ENCODE measurements at places on chromosomes 12 and 14.

- no peak for DNase-seq
These were observed 256.5 kb upstream of the USP15 start for GRCh38 chr12:62003701-62004100.

DNA sequence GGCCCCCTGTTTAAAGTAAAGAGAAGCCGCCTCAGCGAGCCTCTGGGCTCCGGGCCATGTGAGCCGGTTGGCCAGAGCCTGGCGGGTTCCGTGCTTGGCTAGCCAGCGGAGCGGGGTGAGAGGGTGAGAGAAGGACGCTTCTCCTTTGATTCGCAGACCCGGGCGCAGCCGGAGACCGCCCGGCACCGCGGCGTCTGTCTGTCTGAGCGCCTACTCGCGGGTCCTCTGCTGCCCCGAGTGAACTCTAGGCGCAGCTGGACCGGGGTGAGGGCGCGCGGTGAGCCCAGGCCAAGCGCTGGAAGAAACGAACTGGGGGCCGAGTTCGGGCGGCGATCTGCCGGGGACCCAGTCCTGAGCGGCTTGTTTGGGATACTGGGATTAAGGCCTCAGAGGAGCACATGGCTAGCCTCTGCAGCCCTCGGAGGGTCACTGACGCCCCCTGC, 41.4 kb upstream of the TBX5 start:
- DNase-seq: peak; percentile 78

- no peak for DNase-seq
These were observed 138.0 kb downstream of the ANO2 start for GRCh38 chr12:5807090-5807414.

DNA sequence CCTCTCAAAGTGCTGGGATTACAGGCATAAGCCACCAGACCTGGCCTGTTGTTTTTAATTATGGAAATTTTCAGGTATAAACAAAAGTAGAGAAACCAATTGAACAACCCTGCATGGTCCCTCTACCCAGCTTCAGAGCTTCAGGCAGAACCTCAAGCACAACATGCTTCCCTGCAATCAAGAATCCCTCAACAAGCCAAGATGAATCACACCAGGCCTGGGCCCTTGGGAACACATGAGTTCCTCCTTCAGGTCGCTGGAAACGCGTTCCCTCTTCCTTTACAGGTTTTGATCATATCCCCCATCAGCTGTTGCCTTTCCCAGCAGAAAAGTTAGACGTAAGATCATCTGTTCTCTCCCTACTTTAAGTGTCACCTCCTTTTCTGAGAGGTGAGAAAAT, 20.5 kb upstream of the CORO1C start:
- DNase-seq: peak; percentile 34

GRCh38 chr14:37434867-37435266, 160.2 kb downstream of the FOXA1 start:
- DNase-seq: no peak

DNA sequence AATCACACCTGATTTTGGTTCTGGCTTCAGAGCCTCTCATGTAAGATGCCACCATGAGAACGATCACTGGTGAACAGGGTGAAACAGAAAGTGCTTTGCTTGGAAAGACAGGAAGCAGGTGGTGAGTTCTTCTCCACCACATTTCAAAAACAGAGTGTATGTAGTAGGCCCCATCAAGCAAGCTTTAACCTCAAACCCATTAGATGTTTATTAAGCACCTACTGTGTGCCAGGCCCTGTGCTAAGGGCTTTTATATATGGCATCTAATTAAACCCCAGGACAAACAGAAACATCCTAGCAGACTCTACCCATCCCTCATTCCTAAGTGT, 47.8 kb upstream of the MED13L start:
- no peak for DNase-seq

GRCh38 chr14:95533822-95534221, 1.0 kb upstream of the GLRX5 start:
- DNase-seq: peak; percentile 44

DNA sequence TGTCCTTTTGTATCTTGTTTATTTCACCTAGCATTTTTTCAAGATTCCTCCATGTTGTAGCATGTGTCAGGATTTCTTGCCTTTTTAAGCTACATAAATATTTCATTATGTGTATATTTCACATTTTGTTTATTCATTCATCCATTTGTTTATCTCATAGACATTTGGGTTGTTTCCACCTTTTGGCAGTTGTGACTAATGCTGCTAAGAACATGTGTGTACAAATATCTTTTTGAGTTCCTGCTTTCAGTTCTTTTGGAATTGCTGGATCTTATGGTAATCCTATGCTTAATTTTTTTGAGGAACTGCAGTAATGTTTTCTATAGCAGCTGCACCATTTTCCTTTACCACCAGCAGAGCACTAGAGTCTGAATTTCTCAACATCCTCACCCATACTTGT, 62.4 kb downstream of the SCN8A start:
- DNase-seq: no peak

DNA sequence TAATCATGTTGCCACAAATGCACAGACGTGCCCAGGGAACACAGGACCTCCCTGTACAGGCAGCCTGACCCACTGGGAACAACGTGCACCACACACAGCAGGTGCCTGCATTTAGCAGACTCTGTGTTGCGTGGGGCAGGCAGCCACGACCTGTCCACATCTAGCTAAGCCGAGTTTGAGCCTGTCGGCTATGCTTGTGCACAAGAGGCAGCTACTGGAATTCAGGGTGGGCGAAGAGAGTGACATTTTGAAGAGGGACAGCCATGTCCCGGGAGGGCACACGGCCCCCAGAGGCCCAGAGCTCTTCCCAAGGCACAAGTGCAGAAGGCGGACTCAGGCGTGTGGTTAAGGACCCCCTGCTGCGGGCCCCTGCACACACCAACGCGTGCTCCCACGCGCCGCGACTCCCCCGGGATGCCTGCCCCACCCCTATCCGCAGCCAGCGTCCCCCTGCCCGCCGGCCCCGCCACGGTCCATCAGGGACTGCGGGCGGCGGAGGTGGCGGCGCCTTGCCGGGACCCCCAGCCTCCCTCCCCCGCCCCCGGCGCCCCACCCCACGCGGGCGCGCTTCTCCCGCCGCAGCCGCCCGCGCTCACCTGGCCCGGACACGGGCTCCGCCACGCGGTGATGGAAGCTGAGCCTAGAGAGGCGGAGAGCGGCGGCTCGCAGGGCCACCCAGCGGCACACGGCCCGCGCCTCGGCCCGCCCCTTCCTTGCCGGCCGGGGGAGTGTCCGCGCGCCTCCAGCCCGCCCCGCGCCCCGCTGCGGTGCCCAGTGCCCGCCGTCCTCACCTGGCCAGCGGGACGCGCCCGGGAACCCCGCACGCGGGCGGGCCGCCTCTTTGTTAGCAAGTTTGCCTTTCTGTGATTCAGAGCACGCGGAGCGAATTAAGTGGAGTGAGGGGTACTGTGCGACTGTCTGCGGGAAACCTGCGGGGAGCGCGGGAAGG, 125.3 kb upstream of the PRMT8 start:
- peak; percentile 88 for DNase-seq

DNA sequence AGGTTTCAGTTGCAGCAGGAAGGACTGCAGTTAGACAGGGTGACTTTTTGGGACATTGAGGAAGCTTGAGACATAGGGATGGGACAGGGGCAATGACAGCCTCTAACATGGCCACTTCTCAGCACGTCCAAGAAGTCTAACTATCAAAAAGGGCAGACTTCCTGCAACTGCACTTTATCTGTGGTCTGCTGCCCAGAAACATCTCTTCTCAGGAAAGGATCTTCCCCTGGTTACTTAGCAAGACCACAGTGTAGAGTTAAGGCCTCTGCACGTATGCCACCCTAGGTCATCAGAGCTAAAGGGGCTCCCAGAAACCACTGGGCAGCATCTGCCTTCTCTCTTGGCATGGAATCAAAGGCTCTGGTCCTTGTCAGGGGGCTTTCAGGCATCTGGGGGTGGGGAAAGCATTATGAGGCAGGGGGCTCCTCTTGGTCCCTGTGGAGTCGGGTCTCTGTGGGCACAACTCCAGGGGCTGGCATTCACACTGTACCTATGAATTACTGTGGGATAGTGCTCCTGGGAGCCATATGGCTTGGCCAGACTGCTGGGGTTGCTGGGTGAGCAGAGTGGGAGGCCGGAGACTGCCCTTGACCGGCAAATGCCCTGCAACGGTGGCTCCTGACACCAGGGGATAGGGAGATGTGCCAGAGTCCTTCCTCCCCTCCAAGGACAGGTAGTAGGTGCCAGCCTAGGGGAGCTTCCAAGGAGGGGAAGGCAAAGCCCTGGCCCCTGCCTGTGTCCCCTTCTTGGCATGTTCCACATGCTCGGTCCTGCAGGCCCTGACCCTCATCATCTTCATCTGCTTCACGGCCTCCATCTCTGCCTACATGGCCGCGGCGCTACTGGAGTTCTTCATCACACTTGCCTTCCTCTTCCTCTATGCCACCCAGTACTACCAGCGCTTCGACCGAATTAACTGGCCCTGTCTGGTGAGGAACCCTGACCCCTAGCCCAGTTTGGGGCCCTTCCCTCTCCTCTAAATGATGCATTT, 1.0 kb downstream of the CMTM5 start:
- no peak for DNase-seq

DNA sequence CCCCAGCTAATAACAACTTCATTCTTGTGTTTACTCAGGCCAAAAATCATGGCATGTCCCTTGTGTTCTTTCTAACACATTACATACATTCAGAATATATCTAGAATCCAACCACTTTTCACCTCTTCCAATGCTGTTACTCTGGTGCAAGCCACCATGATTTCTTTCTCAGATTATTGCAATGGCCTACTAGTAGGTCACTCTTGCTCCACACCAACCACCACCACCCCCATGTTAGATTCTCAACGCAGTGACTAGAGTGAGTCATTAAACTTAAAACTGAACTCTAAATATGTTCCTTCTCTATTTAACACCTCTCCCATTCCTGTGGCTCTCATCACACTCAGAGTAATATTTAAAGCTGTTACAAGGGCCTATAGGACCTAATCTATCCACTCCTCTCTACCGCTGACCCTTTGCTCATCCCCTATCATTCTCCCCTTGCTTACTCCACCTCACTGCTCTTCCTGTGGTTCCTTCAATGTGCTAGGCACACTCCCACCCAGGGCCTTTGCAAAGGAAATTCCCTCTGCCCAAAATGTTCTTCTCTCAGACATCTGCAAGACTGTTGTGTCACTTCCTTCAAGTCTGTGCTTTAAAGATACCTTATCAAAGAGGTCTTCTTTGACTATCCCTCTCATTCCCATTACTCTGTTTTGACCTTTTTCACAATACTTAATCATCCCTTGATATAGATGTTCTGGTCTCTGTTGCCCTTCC, 6.6 kb downstream of the RTN1 start:
- no peak for DNase-seq

- DNase-seq: peak; percentile 0
These were observed 5.4 kb downstream of the CDKN1B start for GRCh38 chr12:12722435-12723148.

- DNase-seq: no peak
These were observed 39.4 kb upstream of the HOXC13 start for GRCh38 chr12:53899230-53899629.

DNA sequence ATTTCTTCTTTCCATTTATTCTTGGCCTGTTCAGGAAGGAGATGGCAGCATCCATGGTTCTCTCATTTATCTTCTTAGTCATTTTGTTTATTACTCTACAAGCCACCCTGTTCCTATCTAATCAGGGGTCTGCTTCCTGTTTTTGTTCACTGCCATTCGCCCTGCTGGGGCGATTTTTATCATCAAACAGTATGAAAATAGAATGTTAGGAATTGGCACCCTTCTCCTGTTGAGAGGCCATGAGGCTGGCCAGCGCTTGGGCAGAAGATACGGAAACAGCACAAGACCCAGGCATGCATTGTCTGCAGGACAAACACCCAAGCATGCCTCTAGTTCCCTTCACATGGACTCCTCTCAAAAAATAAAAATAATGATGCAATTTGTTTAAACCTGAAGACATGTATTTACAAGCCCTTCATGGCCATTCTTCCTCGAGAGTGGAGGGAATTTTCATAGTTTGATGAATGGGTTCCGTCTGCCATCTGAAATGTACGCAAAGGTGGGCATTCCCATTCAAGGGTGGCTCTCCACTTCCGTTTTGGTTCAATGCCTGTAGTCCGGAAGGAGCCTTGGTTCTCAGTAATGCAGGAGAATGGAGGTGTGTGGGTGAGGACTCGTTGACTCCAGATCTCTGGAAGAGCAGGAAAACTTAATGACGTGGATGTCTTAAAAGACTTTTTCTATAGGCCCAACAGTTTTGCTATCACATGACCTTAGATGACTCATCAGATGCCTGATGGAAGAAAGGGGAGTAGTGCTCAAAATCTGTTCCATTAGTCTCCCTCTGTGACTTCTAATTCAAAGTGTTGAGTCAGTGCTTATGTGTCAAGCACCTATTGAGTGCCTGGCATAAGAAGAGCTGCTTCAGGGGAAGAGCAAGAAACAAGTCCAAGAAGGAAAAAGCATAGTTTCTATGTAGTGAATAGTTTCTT, 252.4 kb upstream of the TBX3 start:
- DNase-seq: peak; percentile 34

DNA sequence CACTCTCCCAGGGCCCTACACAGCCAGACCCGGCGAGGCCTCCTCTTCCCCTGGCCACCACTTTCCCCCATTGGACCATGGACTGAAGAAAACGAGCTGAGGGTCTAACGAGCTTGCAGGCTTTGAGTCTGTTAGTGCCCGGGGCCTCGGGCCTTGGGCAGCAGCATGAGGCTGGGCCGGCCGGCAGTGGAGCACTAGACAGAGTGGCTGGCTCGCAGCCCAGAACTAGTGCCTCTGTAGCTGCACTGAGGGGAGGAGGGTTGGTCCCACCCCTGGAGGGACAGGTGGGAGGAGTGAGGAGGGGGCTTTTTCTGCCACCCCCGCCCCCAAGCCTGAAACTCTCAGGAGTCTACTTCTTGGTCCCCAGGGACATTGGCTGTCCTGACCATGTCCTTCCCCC, 38.7 kb downstream of the SLC6A12 start:
- no peak for DNase-seq

DNA sequence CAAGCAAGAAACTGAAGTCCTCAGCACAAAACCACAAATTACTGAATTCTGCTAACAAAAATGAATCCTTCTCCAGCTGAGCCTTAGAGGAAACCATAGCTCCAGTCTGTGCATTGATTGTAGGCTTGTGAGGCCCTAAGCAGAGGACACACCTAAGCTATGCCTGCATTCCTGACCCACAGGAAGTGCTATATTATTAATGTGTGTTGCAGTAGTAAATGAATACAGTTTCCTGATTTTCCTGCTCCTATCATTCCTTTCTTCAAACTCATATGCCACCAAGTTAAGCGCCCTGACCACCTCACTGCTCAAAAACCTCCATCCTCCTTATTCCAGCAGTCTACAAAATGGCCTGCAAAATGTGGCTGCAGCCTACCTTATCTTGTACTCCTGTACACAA, 151.9 kb upstream of the ABCD2 start:
- no peak for DNase-seq

DNA sequence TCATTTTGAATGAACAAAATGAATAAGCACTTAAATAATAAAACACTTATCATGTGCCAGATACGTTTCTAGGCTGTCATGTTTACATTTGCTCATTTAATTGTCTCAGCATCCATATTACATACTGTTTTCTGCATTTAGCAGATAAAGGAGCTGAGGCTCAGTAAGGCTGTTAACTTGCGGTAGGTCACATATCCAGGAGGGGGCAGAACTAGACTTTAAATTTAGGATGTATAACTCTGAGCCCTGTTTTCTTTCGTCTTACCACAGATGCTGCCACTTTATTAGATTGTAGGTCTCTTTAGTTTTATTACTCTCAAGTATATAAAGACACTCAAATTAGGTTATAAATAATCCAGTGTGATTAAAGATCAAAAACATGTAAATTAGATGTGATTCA, 17.7 kb downstream of the IRAK4 start:
- no peak for DNase-seq
